ENCODE measurements at places on chromosomes 7 and 10.

- DNase-seq, result no peak
Measured at GRCh38 chr10:62655337-62655994, 149.1 kb upstream of the ADO start.

GRCh38 chr7:15682751-15683245, 3.7 kb downstream of the MEOX2 start:
- DNase-seq, result no peak

DNA sequence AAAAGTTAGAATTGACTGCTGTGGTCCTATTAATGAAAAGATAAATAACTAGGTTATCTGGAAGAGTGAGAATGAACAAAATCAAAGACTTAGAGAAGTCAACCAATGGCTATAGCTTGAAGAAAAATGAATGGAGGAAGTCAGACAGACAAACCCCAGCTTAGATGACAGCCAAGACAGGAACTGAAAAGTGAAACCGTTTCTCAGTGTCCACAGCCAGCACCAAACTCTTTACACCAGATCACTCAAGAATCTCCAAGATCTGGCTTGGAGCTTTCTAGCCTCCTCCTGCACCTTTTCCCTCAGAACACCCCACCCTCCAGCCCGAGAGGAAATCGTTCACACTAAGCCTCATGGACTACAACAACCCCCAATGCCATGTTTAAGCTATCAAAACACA, 167.0 kb downstream of the SFMBT2 start:
- DNase-seq, result no peak

GRCh38 chr7:90654718-90655427, 58.8 kb downstream of the CDK14 start:
- DNase-seq, result no peak

- no peak for DNase-seq
Measured at GRCh38 chr10:3325954-3326750, 153.6 kb upstream of the PITRM1 start.

DNA sequence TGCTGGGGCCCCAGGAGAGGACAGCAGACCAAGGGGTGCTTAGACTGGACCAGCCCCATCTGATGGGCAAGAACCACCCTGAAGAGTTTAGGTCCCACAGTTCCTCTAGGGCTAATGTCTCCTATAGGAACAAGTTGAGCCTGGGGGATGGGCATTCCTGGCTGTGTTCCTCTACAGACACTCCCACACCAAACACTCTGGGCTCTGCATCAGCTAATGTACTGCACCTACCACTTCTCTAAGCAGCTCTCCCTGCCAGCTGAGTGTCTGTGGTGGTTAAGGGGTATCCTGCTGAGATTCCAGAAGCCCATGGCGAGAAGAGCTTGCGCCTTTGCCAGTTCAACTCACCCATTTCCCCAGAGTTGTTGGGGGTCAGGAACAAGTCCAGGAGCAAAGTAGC, 284.1 kb upstream of the CSTF2T start:
- no peak for DNase-seq

DNA sequence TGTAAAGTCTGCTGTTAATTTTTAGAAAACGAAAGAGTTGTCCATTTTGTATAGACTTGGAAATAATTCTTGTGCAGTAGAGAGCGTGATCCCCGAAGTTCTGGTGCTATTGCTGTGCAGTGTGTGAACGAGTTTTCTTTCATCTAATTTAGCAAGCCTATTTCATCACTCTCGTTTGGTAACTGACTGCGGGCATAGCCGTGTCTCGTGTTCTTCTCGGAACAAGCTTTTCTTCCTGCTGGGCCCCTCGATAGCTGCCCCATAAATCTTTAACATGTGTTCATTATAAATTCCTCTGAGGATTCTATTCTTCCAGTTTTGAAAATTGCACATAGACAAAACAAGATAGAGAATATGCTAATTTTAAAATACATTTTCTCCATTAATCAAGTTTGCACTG, 622.0 kb upstream of the PFKP start:
- DNase-seq, result no peak

- DNase-seq, result peak; percentile 75
Measured at GRCh38 chr10:61750943-61751471, 88.3 kb downstream of the CABCOCO1 start.

DNA sequence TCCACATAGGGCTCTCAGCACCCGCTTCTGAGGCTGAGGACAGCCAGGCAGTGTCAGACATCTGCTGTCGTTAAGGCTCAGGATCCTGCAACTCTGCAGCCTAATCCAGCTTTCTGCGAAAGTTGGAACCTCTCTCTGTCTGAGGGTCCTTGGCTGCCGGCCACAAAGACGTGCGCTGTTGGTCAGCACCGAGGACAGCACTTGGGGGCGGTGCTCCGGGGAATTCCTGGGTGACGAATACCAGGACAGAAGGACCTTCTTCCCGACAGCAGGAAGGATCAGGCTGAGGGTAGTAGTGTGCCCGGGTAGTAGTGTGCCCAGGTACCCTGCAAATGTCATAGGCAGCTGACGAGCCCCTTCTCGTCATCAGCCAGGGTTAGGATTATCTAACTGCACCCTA, 16.0 kb upstream of the RASGEF1A start:
- no peak for DNase-seq

DNA sequence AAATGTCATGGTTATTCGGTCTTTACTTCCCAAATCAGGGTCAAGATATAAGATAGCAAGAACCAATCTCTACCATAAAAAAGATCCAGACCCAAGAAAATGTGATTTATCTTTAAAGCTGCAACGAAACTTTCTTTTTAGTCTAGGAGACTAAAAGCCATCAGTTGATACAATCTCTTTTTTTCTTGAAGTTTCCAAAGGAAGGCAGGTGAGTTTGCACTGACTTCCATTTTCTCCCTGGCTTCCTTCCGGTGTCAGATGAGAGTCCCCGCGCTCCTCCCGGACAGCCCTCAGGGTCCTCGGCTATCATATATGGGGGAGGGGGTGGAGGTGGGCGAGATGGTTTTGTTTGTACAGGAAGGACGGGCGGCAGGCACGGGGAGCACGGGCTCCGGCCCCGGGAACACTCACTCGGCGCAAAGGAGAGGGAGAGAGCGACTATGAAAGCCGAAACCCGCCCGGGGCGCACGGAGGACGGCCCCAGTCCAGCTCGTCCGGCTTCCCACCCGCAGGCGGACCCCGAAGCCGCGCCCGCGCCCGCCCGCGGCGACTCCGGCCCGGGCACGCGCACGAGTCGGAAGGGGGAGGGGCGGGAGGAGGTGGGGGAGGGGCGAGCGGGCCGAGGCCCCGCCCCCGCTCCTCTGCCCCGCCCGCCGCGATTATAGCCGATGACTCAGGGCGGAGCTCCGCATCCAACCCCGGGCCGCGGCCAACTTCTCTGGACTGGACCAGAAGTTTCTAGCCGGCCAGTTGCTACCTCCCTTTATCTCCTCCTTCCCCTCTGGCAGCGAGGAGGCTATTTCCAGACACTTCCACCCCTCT, at the start of gene BAG3:
Gene BAG3, plus strand, starts transcription at position 689 of the 822 bp plus-strand sequence. CDS start 296 bp downstream, outside the sequence.
- DNase-seq, result peak; percentile 72

GRCh38 chr7:997404-998395, 14.7 kb downstream of the CYP2W1 start:
- no peak for DNase-seq

DNA sequence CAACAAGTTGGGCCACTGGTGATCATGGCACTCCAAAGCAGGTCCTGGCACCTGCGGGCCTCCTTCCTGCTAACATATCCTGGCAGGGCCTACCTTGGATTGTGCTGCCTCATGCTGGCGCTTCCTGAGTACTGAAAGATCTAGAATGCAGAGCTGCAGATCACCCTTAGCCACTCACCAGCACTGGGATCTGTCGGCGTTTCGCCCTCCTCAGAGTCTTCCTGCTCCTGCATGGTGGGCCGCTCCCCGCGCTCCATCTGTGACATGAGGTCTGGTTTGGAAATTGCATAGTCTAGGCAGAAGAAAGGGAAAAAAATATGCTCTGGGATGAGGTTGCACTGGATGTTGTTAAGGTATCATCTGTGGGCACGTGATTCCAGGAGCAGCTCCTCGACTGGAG, 10.0 kb downstream of the ZNF777 start:
- DNase-seq, result no peak

DNA sequence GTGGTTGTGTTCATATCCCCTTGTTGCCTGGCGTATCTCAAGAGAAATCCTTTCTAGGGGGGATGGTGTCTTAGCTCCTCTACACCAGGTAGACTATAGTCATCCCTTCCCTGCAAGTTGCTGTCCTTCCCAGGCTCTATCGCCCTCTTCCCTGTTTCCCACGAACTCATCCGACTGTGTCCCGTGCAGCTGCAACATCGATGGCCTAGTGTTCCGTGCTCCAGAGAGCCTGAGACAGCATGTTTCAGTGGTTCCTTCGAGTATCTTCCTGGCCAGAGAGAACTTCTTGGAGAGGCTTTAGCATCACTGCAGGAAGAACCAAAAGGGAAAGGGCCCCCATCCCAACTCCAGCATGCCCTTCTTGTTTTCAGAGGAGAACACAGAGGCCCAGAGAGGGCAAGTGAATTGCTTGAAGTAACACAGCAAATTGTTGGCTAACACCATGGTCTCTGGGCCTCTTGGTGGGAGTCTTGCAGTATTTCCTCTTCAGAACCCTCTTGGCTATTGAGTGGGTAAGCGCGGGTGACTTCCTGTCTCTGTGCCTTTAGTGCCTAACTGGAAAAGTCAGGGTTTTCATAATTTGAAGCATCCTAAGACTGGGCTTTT, 162.9 kb downstream of the RGS10 start:
- DNase-seq, result no peak

DNA sequence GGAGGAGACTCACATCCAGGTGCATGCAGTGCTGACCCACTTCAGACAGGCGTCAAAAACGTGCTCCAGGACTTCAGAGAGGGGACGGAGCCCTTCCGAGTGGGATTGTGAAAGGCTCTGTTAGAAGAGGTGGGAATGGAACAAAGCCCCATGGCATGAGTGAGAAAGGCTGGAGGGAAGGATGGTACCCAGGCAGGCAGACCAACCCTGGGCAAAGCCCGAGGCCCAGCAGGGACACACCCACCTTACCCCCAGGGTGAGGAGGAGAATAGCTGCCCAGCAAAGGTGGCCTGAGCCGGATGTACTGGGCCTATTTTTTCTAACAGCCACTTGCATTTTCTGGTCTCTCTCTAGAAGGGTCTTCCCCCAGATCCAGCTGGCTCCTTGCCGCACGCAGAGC, 14.8 kb downstream of the CHAT start:
- no peak for DNase-seq

DNA sequence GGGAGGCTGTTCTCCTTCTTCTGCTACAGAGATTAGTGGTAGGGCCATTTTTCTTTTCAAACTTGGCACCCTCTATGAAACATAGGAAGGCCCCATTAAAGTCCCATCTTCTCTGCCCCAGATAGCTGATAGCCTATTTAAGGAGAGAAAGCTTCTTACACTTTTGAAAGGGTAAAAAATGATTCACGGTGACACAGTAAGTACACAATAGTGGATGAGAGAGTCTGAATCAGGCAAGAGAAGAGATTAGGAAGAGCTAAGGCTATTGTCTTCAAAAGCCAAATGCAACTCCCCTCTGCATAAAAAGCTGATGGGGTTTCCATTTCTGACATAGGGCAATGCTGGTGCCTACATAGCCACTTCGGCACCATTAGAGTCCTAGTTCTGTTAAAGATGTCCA, 3.6 kb downstream of the INA start:
- DNase-seq, result no peak

DNA sequence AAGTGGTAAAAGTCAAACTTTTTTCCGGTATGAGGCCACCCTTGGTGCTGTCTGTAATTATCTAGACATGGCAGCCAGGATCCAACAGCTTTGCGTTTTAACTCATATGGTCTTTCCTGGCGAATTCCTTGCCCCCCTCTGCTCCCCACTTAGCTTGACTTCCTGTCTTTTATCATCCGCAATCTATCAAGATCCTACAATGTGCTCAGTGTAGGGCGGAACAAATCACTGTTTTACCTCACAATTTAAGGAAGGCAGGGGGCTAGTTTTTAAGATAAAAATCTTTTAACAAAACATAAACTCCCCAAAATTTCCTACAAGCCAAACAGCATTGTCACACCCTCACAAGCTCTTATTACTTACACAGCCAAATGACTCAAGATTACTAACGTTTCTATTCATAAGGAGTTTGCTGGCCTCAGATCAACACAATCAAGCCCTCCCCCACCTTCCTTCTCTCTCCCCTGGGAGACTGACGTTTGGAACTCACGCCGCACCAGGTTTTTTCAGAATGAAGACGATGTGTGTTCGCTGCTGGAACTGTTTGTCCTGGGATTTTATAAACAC, 1.3 kb upstream of the CDK14 start:
- DNase-seq, result no peak

DNA sequence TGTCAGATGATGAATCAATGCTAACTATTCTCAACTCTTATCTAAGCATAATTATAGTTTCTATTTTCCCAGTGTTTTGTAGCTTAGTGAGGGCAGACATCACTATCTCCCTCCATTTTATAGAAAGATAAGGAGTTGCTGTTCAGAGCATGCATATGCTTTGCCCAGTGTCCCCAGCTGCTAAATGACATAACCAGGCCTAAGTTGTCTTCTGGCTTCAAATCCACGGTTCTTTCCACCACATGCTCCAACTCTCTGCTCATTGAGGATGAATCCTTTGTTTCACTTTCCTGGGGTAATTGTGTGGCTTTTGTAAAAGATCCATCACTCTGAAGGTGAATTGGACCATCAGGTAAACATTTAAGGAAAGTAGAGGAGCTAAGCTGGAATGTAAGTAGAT, 134.0 kb downstream of the SNX10 start:
- DNase-seq, result no peak

DNA sequence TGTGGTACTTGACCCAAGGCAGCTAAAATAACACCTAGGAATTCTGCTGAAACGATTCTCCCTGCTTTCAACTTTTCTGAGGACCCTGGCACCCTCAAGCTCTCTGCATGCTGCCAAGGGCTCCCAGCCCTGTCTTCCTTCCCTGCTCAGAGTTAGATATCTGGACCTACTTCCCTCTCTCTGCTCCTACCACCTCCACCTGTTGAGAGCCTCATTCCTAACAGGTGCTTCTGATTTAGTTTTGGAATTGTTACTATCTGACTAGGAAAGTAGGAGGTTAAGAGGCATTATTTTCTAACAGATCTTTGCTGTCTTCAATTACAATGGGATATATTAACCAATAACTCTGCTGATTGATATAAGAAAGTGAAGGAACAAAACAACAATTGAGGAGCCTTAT, 253.8 kb downstream of the FZD1 start:
- no peak for DNase-seq

DNA sequence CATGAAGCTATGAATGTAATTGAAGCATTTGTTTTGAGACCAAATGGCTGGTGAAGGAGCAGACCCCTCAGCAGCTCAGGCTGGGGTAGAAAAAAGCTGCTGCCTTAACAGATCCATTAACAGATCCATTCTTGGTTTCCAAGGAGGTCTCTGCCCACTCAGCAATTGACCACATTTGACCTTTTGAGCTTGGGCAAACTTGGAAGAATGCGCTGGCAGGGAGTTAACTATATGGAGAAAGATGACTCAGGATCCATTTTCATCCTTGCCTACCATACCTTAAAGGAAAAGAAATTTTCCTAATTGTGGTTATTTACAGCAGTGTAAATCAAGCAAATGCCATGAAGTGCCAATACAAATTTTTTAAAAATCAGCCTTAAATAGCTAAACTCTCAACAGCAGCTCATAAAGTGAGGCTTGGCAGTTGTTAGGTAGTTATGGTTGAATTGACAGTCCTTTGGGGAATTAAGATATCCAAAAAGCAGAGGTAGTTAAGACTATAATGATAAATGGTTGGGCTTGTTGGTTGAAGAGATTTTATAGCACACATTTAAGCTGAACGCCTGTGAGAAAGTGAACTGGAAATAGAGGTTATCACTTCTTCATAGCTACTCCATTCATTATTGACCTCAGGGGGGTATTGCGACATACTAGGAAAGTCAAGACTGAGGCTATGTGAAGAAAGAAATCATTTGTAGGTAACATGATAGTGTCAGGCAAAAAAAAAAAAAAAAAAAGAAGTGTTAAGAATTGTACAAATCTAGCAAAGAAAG, 83.9 kb downstream of the MKX start:
- no peak for DNase-seq

- no peak for DNase-seq
Measured at GRCh38 chr10:34237898-34238455, 577.1 kb downstream of the PARD3 start.

Data from stimulated activated effector memory CD8-positive, alpha-beta T cell treated with anti-CD3 and anti-CD28 coated beads, Interleukin-12 subunit alpha, Interleukin-12 subunit beta, amount 100 ng/mL, for 72 hours (primary cell).